ENCODE measurements at places on chromosomes 2 and 18. TPM values are rescaled to one million over a fixed set of nuclear protein-coding genes. Genes with fewer than 3 reads are reported as not detected.
A peak's percentile ranks its signal among the peaks of the same experiment; 100 is the strongest.

The ANKRD30BL gene
- total RNA-seq, result not detected

The ITGB6 gene
- total RNA-seq, result 6.1 TPM

The PIEZO2 gene
- total RNA-seq, result 1.8 TPM

The PRKAG3 gene
- total RNA-seq, result not detected

The ADCYAP1 gene
- not detected for total RNA-seq

The SCN1A gene
- 0.04 TPM for total RNA-seq

The GALNT5 gene
- 0.51 TPM for total RNA-seq

The TTC21B gene
- total RNA-seq, result 18.5 TPM

The CABLES1 gene
- 25.0 TPM for total RNA-seq

The FN1 gene
- 63.5 TPM for total RNA-seq

The TMEM200C gene
- 0.32 TPM for total RNA-seq

The STPG4 gene
- not detected for total RNA-seq

The POTEJ gene
- not detected for total RNA-seq

The SCN3A gene
- total RNA-seq, result 0.11 TPM

DNA sequence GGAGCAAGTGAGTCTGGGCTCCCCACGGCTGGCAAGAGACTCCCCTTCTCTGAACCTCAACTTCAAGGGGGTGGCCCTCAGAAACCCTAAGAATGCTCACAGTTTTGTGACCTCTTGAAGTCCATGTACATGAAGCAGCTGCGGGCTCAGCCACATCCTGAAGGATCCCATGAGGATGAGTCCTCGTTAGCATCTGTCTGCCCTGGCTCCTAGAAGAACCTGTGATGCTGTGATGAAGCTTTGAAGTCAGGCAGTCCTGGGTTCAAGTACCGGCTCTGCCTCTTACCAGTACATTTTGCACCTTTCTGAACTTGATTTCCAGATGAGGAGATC is 38.1 kb downstream of the SDC1 start:
- no peak for DNase-seq

GRCh38 chr2:231129216-231129615 is 4.4 kb upstream of the HTR2B start:
- no peak for DNase-seq

GRCh38 chr18:51430538-51430937 is 233.1 kb upstream of the MEX3C start:
- DNase-seq, result no peak

GRCh38 chr2:98615481-98615880 is 7.1 kb downstream of the UNC50 start:
- DNase-seq, result no peak

GRCh38 chr2:118250463-118250862 is 162.2 kb downstream of the INSIG2 start:
- no peak for DNase-seq

DNA sequence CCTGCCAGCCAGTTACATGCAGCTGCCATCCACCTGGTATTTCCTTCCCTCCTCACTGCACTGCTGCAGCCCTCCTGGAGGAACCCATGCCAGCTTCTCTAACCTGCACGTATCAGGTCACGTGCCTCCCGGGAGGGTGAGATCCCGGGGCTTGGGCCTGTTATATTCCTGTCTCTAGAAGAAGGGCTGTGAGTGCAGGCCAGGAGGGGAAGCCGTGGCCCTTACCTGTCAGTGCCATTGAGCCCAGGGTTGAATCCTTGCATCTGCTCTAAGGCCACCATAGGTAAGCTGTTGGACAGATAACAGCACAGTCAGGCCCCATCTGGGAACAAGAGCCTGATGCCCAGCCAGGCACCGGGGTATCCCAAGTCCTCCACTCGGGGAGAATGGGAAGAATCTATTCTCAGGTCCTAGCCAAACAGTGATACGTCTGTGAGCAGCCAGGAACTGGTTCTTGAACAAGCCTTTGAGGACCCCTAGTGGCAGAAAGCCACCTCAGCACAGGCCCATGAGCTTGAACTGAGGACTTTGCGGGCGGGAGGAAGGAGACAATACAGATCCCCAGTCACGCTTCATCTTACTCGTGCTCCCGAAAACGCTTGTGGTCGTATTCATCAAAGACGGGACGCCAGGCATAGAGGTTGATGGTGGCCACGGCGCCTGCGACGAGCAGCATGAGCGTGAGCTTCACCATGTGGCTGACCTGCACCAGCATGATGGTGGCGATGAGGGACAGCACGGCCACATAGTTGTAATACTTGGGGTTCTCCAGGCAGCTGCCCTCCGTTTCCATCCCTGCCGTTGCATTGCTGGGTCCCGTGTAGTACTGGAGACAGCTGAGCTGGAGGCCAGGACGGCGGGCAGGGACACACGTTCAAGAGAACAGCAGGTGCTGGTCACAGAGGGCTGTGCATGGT is 34.4 kb downstream of the CENPO start:
- DNase-seq, result peak; percentile 94

- peak; percentile 99 for DNase-seq
These were observed at the start of gene MAT2A for GRCh38 chr2:85538507-85539360. Gene MAT2A, plus strand, starts transcription at chr2:85539168. Its CDS starts 120 bp downstream, at chr2:85539288.

- no peak for DNase-seq
These were observed 109.2 kb downstream of the CCDC85A start for GRCh38 chr2:56292951-56293350.

GRCh38 chr18:76546088-76546435 is 51.0 kb upstream of the ZNF516 start:
- DNase-seq, result no peak

DNA sequence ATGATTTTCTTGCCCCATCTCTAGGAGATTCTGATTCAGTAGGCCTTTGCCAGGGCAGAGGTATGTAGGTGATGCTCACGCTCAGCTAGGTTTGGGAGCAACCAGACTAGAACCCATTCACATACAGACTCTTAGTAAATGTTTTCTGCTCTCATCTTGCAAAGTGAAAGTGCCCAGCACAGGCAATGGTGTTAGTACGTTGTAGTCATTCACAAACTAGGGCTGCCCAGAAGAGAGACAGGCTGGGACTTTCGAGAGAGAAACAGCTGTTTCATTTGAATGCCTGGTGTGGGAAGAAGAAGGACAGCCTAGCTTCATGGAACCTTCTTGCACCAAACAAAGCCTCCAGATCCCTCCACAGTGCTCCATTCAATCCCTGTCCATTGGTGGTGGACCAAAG is 19.4 kb downstream of the DDX18 start:
- no peak for DNase-seq

DNA sequence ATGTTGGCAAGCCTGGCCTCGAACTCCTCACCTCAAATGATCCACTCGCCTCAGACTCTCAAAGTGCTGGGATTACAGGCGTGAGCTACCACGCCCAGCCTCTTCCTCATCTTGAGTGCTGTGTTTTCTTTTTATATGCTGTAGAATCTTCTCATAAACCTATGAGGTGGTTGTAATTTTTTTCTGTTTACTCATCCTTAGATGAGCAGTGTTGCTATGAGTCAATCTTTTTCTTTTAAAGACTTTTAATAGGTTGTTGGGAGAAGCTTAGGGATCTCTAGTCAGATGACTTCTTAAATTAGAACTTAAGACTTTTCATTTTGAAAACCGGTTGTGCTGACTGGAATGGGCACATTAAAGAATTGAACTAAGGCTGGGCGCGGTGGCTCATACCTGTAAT is 8.7 kb upstream of the AAK1 start:
- no peak for DNase-seq

- no peak for DNase-seq
These were observed 19.4 kb upstream of the NCL start for GRCh38 chr2:231483398-231484329.

DNA sequence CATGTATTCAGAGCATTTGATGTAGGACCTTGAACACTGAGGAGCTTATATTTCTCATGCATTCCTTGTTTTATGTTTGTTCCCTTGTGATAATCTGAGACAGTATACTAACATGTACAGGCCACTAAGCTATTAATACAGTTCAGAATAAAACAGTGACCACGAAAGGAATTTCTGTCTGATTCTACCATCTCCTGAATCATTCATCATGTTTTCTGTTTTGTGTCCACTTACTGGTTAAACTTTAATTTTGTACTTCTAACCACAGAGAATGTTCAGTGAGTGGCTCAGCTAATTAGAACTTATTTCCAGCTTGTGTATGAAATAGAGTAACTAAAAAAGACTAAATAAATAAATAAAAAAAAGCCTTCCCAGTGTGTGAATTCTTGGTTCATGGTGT is 110.4 kb downstream of the LRP1B start:
- DNase-seq, result no peak

- DNase-seq, result no peak
These were observed 100.0 kb upstream of the PIEZO2 start for GRCh38 chr18:11249391-11249790.

DNA sequence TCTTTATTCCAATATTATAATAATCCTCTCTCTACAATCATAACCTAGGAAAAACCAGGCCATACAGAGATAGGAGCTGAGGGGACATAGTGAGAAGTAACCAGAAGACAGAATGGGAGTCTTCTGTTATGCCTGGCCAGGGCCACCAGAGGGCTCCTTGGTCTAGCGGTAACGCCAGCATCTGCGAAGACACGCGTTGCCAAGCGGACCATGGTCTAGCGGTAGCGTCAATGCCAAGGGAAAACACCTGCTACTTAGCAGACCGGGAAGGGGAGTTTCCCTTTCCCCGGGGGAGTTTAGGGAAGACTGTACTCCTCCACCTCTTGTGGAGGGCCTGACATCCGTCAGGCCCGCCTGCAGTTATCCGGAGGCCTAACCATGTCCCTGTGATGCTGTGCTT is 36.6 kb downstream of the ARL6IP6 start:
- no peak for DNase-seq

DNA sequence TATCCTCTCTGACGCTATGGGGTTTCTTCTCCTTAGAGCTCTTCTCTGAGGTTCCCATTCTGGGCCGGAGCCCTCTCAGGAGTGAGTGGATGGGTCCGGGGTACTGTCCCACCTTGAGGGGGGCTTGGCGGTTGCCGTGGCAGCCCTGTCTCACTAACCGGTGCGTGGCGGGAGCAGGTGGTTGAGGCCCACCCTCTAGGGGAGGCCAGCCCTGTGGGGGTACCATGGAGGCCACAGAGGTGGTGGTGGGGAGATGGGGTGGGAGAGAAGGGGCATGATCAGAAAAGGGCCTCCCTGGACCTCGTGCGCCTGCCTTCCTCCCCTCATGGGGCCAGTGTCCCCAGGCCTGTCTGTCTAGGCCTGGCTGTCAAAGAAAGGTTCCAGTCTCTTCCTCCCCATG is 22.3 kb downstream of the IGFBP5 start:
- DNase-seq, result no peak

- no peak for DNase-seq
These were observed 210.5 kb downstream of the BCL2 start for GRCh38 chr18:63109022-63109421.

DNA sequence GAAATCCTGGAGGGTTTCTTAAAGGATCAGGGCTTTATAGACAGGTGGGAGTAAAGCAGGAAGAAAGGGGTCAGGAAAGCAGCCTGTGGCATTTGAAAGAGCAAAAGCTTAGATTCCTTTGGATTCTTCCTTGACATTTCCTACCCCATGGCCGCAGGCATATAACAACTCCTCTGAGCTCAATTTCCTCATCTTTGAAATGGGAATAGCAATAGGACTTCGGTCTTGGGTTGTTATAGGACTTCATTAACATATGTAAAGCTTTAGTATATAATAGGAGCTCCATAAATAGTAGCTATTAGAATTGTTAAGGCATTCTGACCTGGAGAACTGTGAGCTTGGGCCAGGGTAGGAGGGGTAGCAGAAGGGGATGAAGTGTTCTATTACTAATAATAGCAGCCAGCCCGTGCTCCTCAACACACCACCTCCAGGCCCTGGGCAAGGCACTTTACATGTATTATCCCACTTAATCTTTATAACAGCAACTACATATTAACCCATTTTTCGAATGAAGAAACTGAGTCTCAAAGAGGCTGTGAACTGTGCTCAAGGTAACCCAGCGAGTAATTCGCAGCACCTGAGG is 10.6 kb downstream of the ZFP36L2 start:
- DNase-seq, result no peak

- no peak for DNase-seq
These were observed 16.5 kb downstream of the SEPTIN10 start for GRCh38 chr2:109597283-109597682.

DNA sequence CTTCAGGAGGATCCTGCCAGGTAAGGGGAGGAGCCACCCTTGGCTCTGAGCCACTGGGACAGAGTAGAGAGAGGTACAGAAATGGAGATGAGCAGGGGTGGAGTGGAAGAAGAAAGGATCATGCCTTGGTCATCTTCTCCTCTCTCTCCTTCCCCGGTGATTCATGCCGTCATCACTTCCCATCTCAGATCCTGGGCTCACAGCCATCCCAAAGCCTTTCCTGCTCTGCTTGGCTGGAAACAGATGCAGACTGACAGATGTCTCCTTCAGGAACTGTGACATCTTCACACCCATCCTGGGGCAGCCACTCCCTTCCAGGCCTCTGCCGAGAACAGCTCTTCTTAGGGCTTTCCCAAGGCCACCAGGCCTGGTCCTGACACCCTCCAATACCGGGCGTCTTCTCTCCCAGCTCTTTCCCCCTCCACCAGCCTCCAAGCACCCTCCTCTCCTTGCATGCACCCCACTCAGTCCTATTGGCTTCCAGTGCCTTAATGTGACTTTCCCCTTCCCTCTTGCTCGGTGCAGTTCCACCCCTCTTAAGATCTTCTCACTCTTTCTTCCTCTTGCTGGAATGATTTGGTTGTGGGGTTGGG is 58.3 kb upstream of the TNP1 start:
- peak; percentile 88 for DNase-seq

- DNase-seq, result peak; percentile 66
These were observed 36.6 kb downstream of the SCTR start for GRCh38 chr2:119487434-119488244.

- DNase-seq, result no peak
These were observed 50.3 kb upstream of the TLK1 start for GRCh38 chr2:171210864-171211431.

GRCh38 chr2:145402706-145403277 is 882.9 kb upstream of the ZEB2 start:
- no peak for DNase-seq

GRCh38 chr2:65227020-65227455 is 593 bp upstream of the ACTR2 start:
- no peak for DNase-seq

- no peak for DNase-seq
These were observed 322.1 kb downstream of the AGPS start for GRCh38 chr2:177714704-177715103.
